Cardiac septum (tissue), 1 donor: ENCODE measurements at places on chromosomes 11 and 22. TPM values are rescaled to one million over a fixed set of nuclear protein-coding genes. Genes with fewer than 3 reads are reported as not detected.

DNA sequence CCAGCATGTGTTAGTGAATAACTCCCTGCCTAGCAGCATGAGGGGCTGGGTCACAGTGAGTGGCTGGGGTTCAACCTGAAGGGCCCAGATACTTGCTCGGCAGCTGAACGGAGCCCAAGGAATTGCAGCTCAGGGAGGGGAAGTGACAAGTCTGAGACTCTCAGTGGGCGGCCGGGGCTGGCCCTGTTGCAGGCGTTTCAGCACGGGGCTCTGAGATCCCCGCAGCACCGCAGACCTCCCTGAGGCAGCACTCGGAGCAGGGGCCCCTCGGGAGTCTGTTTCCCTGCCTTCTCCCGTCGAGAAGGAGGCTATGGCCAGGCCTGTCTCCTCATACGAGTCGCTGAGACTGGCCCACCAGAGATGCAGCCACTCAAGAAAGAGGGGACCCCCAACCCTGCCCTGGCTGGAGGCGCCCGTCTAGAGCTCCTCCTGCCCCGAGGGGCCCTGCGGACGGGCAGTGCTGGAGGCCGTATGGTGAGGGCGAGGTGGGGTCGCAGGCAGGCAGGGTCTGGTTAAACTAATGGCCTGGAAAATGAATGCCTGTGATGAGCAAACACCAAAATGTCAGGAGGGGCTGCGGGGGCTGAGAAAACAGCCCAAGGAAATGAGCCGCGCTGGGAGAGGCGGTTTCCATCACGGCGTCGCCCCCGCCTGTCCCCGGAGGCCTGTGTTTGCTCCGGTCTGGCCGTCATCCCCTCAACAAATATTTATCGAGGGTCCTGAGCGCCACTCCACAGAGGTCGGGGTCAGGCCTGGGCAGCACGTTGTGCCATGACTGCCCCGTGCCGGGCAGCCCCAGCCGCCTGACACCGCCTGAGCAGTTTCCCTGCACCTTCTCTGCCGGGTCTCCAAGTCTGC lies 9.3 kb downstream of the TSSC4 start:
- DNase-seq = no peak

- DNase-seq = no peak
Measured at GRCh38 chr11:117087446-117087845, 10.8 kb downstream of the SIK3 start.

- no peak for DNase-seq
Measured at GRCh38 chr11:27395556-27396258, 32.7 kb upstream of the CCDC34 start.

DNA sequence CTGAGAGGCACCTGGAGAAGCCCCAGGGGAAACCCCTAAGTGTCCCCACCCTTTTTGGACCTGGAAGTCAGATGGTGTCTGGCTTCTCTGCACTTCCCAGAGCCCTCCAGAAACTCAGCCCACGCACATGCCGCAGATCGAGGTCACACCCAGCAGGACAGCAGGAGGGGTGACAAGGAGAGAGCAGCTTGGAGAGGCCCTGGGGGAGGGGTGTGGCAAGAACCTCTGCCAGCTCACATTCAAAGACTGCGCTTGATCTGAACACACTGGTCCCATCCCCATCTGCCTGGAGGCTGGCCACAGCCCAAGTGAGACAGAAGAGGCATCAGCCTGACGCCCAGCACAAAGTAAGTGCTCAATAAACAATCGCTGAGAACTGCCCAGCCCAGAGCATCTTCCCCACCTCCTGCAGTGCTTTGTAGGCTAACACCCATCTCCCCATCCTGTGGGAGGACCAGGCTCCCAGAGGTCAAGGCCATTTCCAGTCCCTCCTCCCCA lies 21.4 kb downstream of the TMPRSS6 start:
- no peak for DNase-seq

Gene RHOD
- total RNA-seq = 25.8 TPM

Gene MMP11
- total RNA-seq = 6.2 TPM

Gene JAML
- 5.4 TPM for total RNA-seq
